Cardiac muscle cell (in vitro differentiated cells and primary cell): ENCODE measurements at places on chromosomes 16 and 17.

DNA sequence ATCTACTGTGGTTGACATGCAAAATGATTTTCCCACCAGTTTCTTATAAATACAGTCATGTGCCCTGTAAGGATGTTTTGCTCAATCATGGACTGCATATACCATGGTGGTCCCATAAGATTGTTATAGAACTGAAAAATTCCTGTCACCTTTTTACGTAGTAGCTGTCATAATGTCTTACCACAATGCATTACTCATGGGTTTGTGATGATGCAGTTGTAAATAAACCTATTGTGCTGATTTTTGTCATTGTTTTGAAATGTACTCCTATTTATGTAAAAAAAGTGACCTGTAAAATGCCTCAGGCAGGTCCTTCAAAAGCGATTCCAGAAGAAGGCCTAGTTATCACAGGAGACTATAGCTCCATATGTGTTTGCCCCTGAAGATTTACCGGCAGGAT is 695.4 kb upstream of the KIF2B start:
- no peak for DNase-seq

DNA sequence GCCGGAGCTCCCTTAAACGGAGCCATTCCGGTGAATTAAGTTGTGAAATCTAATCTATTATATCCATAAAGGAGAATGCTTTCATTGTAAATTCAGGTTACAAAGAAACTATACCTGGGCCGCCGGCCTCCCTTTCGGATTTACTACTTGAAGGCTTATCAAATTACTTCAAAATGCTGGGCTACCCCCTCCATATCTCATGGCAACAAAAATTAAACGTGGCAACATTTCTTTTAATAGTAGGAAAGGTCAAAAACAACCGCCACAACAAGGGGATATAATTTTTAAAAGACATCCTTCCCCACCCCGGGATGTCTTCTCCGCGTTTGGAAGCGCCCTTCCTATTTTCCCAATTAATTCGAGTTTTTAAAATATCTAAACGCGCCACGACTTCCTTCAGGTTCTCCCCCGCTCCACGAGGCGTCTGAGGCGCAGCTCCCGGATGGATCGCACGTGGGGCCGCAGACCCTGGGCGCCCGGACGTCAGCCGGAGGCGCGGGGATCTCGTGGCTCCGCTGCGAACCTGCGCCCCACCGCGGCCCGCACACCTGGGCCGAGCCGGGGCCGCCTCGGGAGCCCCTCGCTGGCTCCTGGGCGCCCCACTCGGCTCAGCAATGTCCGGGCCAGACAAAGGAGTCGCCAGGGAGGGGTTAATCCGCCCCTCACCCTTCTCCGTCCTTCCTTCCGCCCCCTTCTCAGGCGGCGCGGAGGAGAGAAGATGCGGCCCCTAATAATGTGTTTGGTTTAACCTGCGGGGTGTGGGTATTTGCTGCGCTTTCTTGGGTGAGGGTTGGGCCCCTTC is 47.4 kb upstream of the SLC38A10 start:
- peak; percentile 53 for DNase-seq

- DNase-seq = peak; percentile 79
Measured at GRCh38 chr16:23026784-23027362, 122.4 kb downstream of the USP31 start.

- DNase-seq = no peak
Measured at GRCh38 chr17:82332669-82333278, 792 bp downstream of the SECTM1 start.

DNA sequence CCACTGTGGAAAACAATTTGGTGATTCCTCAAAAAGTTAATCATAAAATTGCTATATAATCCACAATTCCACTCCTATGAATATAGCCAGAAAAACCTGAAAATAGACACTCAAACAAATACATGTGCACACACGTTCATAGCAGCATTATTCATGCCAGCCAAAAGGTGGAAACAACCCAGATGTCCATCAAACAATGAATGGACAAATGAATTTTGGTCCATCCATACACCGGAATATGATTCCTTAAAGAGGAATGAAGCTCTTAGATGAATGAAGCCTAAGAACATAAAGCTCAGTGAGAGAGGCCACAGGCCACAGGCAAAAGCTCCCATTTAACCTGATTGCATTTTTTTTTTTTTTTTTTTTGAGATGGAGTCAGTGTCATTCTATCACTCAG is 114.6 kb upstream of the TNRC6C start:
- no peak for DNase-seq

DNA sequence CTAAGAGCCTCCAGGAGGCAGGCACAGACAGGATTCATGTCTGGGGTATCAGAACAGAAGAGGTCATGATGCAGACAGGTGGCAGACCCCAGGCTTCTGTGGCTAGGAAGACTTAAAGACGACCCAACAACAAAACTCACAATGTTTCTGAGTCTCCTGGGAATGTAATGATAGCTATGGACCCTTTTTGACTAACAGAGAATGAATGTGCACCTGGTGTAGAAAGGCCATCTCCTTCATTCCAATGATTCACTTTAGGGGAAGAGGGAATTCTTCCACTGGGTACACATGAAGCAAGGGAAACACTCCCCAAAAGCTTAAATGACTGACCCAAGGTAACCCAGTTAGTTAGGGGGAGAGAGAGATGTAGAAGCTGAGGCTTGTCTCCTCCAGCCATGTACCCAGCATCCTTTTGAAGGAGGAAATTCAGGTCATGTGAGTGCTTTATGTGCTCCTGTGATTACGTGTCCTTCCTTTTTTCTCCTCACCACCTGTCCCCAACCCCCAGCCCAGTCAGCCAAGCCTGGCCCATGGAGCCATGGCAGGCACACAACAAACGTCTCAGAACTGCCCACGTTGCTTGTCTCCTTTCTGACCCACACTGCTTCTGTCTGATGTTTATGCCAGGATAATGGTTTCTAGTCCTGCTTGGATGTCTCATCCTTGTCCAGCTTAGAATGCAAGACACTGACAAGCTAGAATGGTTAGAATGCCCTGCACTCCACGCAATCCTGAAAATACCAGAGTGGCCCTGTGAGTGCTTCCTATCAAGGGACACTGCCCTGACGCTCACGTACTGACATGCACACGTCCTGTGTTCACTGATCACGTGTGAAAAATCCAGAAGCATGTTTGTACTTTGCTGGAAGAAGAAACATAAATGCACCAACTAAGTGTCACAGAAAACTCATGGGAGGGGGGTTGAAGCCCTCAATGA is 156.4 kb downstream of the ZFHX3 start:
- no peak for DNase-seq

DNA sequence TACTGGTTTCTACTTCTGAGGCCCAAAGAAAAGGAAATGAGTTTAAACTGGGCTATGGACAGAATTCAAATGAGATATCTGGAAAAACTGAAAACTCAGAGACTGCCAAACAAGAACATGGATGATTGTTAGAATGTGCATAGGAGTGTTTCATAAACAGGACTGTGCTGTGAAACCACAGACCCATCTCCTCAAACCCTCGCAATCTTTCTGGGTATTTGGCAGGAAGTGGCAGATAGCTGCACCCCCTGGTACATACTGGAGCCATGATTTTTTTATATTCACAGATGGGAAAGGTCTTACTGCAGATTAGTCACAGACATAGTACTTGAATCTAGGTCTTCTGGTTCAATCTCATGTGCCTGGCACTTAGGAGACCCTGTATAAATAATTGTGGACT is 145.0 kb downstream of the CCDC182 start:
- peak; percentile 61 for DNase-seq

DNA sequence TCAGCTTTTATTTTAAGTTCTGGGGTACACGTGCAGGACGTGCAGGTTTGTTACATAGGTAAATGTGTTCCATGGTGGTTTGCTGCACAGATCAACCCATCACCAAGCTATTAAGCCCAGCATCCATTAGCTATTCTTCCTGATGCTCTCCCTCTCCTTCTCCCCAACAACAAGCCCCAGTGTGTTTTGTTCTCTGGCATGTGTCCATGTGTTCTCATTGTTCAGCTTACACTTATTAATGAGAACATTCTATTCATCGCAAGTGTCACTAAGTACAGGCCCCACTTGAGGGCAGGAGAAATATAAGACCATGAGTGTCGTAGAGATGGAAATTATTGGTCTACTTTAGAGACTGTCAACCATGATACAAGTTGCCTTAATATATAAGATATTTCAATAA is 615.1 kb downstream of the CDH8 start:
- DNase-seq = no peak

GRCh38 chr17:82239926-82240505 is 11.2 kb downstream of the SLC16A3 start:
- no peak for DNase-seq

GRCh38 chr17:33225509-33225908 is 67.6 kb downstream of the ASIC2 start:
- no peak for DNase-seq

DNA sequence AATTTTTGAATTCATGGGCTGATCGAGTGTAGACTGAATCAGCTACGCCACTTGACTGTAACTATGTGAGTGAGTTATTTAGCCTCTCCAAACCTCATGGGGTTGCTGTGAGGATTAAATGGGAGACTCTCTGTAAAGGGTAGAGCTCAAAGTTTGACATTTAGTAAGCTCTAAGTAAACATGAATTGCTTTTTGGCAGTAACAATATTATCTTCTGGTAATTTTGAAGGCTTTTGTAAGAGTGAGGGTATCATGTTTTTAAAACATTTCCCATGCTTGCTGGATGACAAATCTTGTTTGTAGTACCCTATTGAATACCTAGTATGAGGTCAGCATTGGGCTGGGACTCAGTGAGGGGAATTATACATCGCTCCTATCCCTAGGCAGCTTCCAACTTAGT is 35.3 kb downstream of the MRTFB start:
- DNase-seq = no peak

GRCh38 chr17:36135465-36135864 is 31.8 kb downstream of the CCL4 start:
- no peak for DNase-seq

GRCh38 chr16:13935408-13935807 is 15.5 kb downstream of the ERCC4 start:
- no peak for DNase-seq

DNA sequence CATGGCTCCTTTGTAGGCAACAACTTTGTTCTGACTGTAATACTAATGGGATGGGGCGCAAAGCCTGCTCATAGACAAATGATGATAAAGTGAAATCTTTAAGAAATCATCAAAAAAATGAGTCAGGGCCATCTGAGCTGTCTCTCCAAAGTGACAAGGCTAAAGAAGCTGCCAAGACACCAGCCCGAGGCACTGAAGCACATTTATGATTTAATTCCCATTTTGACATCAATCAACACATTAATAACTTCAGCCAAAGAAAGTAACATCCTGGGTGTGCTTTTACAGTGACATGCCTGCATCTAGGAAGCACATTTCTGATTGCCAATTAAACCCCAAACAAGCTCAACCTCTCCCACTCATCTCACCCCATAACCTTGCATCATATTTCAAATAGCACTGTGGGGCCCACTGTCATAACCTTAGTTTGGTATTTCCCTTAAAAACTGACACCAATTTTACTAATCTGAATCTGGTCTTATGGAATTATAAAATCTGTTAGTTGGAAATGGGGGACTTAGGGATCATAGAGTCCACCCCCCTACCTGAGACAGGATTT is 676.6 kb downstream of the TOX3 start:
- DNase-seq = no peak

DNA sequence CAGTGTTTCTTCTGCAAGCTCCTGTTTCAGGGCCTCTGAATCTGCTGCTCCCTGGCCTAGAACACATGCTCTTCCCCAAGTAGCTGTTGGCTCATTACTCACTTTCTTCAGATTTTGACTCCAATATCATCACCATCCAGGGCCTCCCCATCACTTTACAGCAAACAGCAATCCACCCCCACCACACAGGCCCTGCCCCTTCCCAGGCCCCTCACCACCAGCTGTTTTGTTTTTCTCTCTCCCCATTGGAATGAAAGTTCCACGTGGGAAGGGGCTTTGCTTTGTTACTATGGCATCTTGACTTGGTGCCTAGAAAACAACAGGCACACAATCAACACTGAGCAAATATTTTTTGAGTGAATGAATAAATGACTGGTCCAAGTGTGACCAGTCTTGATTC is 4.0 kb downstream of the TMEM170A start:
- peak; percentile 9 for DNase-seq

DNA sequence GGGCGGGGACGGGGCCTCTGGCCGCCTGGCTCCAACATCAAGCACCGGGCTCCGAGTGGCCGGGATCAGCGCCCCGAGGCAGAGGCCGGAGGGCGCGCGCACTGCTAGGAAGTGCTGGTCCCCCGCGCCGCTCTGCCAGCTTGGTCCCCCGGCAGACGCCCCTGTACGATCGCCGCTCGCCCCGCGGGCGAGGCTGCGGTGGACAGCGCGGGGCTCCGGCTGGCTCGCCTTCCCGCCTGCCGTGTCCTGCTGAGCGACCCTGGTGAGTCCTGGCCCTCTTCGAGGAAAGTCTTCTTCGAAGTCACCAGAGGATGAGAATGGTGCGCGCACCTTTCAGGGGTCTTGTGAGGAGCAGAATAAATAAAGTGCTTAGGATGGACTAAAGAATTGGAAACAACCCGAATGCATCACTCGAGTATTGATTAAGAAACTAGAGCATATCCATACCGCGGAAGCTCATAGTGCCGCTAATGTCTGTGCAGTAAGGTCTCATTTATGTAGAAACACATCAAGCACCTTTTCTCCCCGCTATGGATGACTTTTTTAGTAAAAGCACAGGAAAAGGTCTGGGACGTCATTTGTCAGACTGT is 392 bp downstream of the ZNF213 start:
- no peak for DNase-seq

DNA sequence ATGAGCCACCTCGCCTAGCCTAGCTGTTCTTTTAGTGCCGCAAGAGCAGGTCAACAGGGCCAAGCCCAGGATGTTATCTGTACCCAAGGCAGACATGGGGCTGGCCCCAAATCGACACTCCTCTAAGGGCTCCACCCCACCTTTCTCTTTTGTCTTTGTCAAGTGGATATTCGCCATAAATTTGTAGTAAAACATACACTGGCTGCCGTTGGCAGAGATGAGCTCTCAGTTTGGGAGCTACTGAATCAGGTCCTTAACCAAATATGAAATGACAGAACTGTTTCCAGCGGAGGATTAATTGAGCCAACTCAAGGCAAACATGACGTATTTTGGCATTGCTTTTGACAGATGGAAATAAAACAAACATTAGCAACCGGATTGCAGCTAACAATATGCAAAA is 556.9 kb upstream of the CDH5 start:
- DNase-seq = no peak
